Activated naive CD8-positive, alpha-beta T cell treated with anti-CD3 and anti-CD28 coated beads, Interleukin-2, amount 10 ng/mL, durations not matched to agents 7 days and 5 days (primary cell): ENCODE measurements at places on chromosomes 7 and 10. TPM values are rescaled to one million over a fixed set of nuclear protein-coding genes. Genes with fewer than 3 reads are reported as not detected.

RELN gene
- not detected for total RNA-seq

SYT15B gene
- 0.47 TPM for total RNA-seq

NPY gene
- total RNA-seq = not detected

MXI1 gene
- total RNA-seq = 33.2 TPM

DNA sequence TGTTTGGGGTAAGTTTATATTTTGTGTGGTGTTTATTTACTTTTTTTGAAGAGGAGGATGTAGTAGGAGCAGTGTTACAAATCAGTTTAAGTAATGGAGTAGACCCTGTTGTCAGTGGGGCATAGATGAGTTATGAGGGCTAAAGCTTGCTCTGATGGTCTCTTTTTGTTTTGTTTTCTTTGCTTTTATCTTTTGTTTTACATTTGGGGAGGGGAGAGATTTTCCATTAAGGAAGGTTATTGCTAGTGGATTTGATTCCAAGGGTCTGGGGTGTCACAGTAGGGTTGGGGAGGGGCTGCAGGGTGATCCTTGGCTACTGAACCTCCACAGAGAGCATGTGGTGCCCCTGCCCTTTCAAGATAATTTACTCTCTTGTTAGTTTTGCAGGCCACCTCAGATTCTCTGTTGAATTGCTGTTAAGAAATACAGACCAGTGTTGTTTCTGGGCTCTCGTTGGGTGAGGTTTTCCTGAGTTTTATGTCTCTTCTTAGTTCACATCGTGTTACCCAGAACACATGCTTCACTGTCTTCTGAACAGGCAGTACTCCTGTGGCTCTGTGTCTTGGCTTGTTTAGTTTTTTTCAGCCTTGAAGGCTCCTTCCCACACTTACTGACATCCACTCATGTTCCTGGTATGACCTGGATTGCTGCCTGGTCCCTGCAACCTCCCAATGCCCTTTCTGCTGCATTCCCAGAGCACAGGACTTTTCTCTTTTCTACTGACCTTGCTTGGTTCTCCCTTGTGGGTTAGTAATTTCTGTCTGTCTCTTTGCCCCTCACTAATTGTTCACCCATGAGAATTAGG, 4.2 kb downstream of the KIFBP start:
- peaks cover 37% of the 10 kb centered on the region for H3K4me1 ChIP-seq
- DNase-seq = no peak
- H3K36me3 ChIP-seq = peaks cover 10% of the 10 kb centered on the region

- H3K4me1 ChIP-seq = no peaks in the 10 kb centered on the region
- peaks cover 16% of the 10 kb centered on the region for H3K27me3 ChIP-seq
- H3K27ac ChIP-seq = no peak overlapping the region
- no peak for DNase-seq
- no peak overlapping the region for H3K4me3 ChIP-seq
Measured at GRCh38 chr10:15725603-15726002, 5.9 kb upstream of the ITGA8 start.

DNA sequence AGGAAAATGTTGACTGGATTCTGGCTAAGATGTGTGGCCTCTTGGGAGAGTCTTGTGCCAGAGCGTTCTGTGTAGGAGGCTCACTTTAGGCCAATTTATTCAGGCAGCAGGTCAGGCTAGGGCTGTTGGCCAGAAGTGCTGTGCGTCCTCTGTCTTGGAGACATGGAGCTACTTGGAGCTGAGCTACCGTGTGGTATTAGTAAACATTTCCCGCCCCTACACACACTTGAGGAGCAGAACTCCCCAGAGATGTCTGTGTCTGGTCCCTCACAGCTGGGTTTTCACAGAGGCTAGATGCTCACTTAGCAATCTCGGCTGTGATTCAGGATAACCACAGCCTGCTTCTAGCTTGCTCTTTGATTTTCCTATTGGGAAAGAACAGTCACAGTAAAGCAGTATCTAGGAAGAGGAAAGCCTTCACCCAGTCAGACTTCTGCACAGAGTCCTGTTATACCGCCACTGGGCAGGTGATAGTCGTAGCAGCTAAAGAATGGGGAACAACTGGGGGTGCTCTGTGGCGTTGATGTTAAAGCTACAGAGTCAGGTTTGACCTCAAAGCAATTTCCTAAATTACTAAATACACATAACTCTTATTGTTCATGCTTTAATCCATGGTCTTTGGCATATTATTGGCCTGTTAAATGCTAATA, 86.7 kb downstream of the MDFIC start:
- H3K27ac ChIP-seq = peak overlapping the region; percentile 95
- H3K4me3 ChIP-seq = peak overlapping the region; percentile 80
- peaks cover 49% of the 10 kb centered on the region for H3K36me3 ChIP-seq

DNA sequence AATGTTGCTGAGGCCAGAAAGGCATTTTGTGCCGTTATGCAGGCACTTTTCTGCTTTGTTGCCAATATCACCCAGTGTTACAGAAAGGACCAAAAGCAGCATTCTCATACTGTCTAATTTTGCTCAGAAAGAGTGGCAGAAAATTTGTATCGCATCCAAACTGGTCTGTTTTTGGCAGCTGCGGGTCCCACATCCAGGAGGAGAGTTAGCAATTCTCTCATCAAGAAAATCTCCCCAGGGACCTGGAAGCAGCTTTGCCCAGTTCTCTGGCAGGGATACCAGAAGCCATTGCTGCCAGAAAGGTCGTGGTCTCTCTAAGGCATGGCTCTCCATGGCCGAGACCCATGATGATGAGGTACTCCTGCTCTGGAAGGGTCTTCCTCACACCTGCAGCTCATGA, 489.2 kb upstream of the ZMIZ1 start:
- no peak overlapping the region for H3K27ac ChIP-seq
- DNase-seq = no peak
- peaks cover 7% of the 10 kb centered on the region for H3K27me3 ChIP-seq
- H3K4me1 ChIP-seq = peaks cover 7% of the 10 kb centered on the region
- no peak overlapping the region for H3K4me3 ChIP-seq

- H3K27me3 ChIP-seq = peaks cover 80% of the 10 kb centered on the region
- H3K4me3 ChIP-seq = peak overlapping the region; percentile 86
- H3K27ac ChIP-seq = no peak overlapping the region
- peaks cover 2% of the 10 kb centered on the region for H3K36me3 ChIP-seq
- peaks cover 9% of the 10 kb centered on the region for H3K4me1 ChIP-seq
- no peak for DNase-seq
Measured at GRCh38 chr7:42235741-42236161, 1.3 kb downstream of the GLI3 start.

GRCh38 chr7:158414486-158414961, 173.1 kb downstream of the PTPRN2 start:
- H3K4me1 ChIP-seq = no peaks in the 10 kb centered on the region
- DNase-seq = no peak
- H3K27ac ChIP-seq = no peak overlapping the region
- H3K4me3 ChIP-seq = no peak overlapping the region
- H3K27me3 ChIP-seq = no peaks in the 10 kb centered on the region

- H3K36me3 ChIP-seq = no peaks in the 10 kb centered on the region
- no peaks in the 10 kb centered on the region for H3K27me3 ChIP-seq
- H3K4me1 ChIP-seq = no peaks in the 10 kb centered on the region
- DNase-seq = no peak
- no peak overlapping the region for H3K27ac ChIP-seq
- no peak overlapping the region for H3K4me3 ChIP-seq
Measured at GRCh38 chr10:117204316-117204715, 7.0 kb downstream of the KCNK18 start.

GRCh38 chr7:96786261-96786997, 76.8 kb upstream of the SEM1 start:
- H3K4me3 ChIP-seq = no peak overlapping the region
- peaks cover 6% of the 10 kb centered on the region for H3K4me1 ChIP-seq
- H3K27me3 ChIP-seq = peaks cover 2% of the 10 kb centered on the region
- H3K27ac ChIP-seq = no peak overlapping the region

DNA sequence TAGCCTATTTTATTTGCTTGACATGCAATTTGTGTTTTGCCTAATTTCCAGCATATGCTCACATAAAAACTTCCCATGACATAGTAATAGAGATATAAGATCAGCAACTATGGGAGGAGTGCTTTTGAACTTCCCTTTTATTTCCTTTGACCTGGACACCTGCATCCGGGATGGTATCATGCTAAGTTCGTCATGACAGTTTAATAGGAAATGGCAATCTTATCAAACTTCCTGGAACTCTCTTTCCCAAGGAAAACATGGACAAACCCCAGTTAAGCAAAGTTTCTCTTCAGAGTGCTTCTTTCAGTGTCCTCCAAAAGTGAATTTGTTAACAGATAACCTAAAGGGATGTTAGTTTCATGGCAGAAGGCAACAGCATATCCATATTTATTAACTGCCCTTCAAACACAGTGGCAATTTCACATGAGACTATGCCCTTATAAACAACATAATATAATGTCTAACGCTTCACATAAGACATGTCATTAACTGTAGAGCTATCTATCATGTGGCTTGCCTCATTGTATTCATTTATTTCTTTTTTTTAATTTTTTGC, 474.7 kb upstream of the SEMA3A start:
- H3K4me1 ChIP-seq = no peaks in the 10 kb centered on the region
- H3K36me3 ChIP-seq = no peaks in the 10 kb centered on the region
- DNase-seq = no peak
- H3K27me3 ChIP-seq = no peaks in the 10 kb centered on the region
- no peak overlapping the region for H3K4me3 ChIP-seq

DNA sequence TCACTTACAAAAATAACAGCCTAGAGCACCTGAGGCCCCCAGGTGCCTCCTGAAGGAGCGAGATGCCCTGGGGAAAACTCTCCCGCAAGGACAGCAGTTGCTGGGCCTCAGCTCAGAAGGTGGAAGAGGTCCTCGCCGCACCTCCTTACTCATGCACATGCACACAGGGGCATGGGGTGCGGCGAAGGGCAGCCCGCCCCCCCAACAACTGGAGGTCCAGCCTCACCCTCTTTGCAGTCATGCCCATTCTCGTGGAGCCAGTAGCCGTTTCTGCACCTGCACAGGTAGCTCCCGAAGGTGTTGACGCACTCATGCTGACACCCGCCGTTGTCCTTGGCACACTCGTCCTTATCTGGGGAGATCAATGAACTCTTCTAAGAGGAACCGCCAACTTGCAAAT, 19.9 kb upstream of the OPALIN start:
- no peak for DNase-seq
- H3K4me3 ChIP-seq = no peak overlapping the region
- no peaks in the 10 kb centered on the region for H3K36me3 ChIP-seq
- H3K4me1 ChIP-seq = peaks cover 5% of the 10 kb centered on the region
- H3K27ac ChIP-seq = no peak overlapping the region

- H3K4me3 ChIP-seq = no peak overlapping the region
- no peak for DNase-seq
- no peaks in the 10 kb centered on the region for H3K27me3 ChIP-seq
- no peaks in the 10 kb centered on the region for H3K36me3 ChIP-seq
- no peaks in the 10 kb centered on the region for H3K4me1 ChIP-seq
- H3K27ac ChIP-seq = no peak overlapping the region
Measured at GRCh38 chr10:43044448-43044921, 32.4 kb upstream of the RET start.

DNA sequence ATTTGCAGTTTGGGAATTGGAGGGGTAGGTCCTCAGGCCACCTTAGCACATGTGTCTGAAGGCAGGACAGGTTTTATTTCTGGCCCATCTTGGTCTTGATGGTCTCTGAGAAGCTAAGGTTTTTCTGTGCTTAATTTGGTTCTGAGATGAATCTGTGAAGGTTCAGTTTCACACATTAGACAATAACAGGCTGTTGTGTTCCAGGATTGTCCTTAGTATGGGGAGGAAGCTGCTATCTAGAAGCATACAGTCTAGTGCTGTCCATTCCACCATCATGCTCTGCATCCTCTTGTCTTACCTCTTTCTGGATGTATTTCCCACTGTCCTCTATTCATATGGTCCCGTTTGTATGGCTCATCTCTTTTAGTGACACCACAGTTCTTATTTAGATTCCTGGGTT, 7.1 kb downstream of the UBE2D1 start:
- no peak for DNase-seq
- peaks cover 18% of the 10 kb centered on the region for H3K36me3 ChIP-seq
- H3K4me1 ChIP-seq = peaks cover 21% of the 10 kb centered on the region
- H3K27ac ChIP-seq = no peak overlapping the region
- H3K27me3 ChIP-seq = no peaks in the 10 kb centered on the region

GRCh38 chr10:25117757-25118156, 57.0 kb upstream of the GPR158 start:
- H3K27me3 ChIP-seq = peaks cover 2% of the 10 kb centered on the region
- no peaks in the 10 kb centered on the region for H3K36me3 ChIP-seq
- H3K27ac ChIP-seq = no peak overlapping the region
- no peaks in the 10 kb centered on the region for H3K4me1 ChIP-seq
- H3K4me3 ChIP-seq = no peak overlapping the region

GRCh38 chr7:68246189-68246633, 1249.6 kb downstream of the TYW1 start:
- no peak overlapping the region for H3K27ac ChIP-seq
- H3K4me3 ChIP-seq = no peak overlapping the region
- no peak for DNase-seq
- no peaks in the 10 kb centered on the region for H3K4me1 ChIP-seq
- H3K36me3 ChIP-seq = no peaks in the 10 kb centered on the region

- H3K36me3 ChIP-seq = no peaks in the 10 kb centered on the region
- no peak for DNase-seq
Measured at GRCh38 chr10:6182454-6183098, 20.2 kb upstream of the PFKFB3 start.

GRCh38 chr10:6813306-6813705, 233.2 kb upstream of the PRKCQ start:
- peaks cover 18% of the 10 kb centered on the region for H3K27me3 ChIP-seq
- no peak for DNase-seq
- H3K4me1 ChIP-seq = no peaks in the 10 kb centered on the region
- H3K27ac ChIP-seq = no peak overlapping the region
- no peak overlapping the region for H3K4me3 ChIP-seq
- no peaks in the 10 kb centered on the region for H3K36me3 ChIP-seq

GRCh38 chr7:148927123-148928045, 43.3 kb upstream of the EZH2 start:
- H3K4me3 ChIP-seq = no peak overlapping the region
- H3K27me3 ChIP-seq = no peaks in the 10 kb centered on the region
- H3K27ac ChIP-seq = no peak overlapping the region
- peaks cover 8% of the 10 kb centered on the region for H3K36me3 ChIP-seq
- H3K4me1 ChIP-seq = peaks cover 15% of the 10 kb centered on the region

DNA sequence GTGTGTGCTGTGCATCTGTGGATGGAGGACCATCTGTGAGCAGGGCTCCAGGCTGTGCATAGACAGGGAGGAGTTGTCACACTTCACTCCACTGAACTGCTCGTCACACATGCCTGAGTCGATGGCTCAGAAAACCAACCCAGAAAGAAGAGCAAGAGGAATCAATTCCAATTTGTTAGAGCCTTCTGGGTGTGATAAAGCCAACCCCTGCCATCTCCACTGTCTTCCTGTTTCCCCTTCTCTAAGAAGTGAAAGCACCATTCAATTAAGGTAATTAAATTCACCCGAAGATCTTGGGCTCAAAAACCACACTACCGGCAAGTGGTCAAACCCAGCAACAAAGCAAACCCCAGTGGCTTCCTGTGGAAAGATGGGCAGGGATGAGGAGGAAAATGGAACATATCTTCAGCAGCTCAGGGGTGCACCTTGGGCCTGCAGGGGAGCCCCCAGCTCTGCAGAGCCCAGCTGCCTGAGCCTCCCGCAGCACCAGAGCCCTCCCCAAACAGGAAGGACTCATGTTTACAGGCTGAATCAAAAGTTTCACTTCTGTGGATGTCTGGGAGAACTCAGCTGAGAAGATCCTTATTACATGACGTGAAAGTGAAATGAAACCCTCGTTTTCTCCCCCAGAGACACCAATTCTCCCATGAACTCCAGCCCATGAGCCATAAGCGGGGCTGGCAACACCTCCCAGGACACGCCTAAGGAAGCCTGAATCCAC, 10.9 kb downstream of the C10orf71 start:
- H3K27ac ChIP-seq = peak overlapping the region; percentile 89
- H3K4me3 ChIP-seq = peak overlapping the region; percentile 69
- peaks cover 35% of the 10 kb centered on the region for H3K4me1 ChIP-seq
- DNase-seq = peak; percentile 70
- peaks cover 12% of the 10 kb centered on the region for H3K27me3 ChIP-seq
